ENCODE measurements at places on chromosomes 5 and 9. TPM values are rescaled to one million over a fixed set of nuclear protein-coding genes. Genes with fewer than 3 reads are reported as not detected.

DNA sequence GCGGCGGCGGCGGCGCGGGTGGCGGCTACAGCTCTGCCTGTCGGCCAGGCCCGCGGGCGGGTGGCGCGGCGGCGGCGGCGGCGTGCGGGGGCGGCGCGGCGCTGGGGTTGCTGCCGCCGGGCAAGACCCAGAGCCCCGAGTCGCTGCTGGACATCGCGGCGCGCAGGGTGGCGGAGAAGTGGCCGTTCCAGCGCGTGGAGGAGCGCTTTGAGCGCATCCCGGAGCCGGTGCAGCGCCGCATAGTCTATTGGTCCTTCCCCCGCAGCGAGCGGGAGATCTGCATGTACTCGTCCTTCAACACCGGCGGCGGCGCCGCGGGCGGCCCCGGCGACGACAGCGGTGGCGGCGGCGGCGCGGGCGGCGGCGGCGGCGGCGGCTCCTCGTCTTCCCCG, 296 bp downstream of the ZSWIM6 start:
- DNase-seq = peak; percentile 49

DNA sequence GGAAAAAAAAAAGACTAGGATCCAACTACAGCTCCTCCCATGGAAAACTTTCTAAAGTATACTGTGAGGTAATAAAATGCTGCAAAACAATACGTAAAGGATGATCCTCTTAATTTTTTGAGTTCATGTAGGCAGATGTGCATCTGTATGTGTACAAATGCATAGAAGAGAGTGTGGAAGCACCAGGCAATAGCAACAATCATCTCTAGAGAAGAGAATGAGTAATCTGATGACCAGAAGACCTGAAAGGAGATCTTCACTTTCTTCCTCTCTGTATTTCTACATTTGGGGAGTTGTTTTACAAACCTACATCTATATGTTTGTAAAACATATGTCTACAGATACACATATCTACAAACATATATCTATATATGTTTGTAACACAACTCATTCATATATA, 29.3 kb upstream of the SPDL1 start:
- DNase-seq = no peak

GRCh38 chr5:669111-669841, 23.9 kb downstream of the TPPP start:
- DNase-seq = peak; percentile 73

DNA sequence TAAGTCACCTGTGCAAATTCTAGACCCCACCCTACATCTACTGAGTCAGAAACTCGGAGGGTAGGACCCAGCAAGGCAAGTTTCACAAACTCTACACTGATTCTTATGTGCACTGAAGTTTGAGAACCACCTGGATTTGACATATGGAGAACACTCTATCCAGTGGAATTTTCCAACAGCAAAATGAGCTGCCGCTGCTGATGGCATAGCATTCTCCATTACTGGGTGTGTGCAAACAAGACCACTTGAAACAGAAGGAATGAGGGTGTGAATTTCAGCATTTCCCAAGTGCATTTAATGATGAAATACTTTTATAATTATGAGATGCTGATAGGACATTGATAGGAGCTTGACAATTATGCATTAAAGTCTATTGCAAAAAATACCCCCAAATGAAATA, 229.1 kb upstream of the IL12B start:
- no peak for DNase-seq

DNA sequence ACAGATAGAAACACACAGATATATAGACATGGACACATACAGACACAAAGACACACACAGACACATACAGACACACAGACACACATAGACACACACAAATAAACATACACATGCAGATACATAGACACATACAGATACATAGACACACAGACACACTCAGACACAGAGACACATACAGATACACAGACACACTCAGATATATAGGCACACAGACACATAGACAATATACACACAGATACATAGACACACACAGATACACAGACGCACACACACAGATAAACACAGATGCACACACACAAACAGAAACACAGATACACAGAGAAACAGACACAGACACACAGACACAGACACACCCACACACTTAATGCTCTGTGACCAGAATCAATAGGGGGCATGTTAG, 156.8 kb downstream of the IRX2 start:
- DNase-seq = no peak

Gene F2RL2
- total RNA-seq = 0.14 TPM

GRCh38 chr5:117182104-117182503, 607.5 kb upstream of the SEMA6A start:
- no peak for DNase-seq

DNA sequence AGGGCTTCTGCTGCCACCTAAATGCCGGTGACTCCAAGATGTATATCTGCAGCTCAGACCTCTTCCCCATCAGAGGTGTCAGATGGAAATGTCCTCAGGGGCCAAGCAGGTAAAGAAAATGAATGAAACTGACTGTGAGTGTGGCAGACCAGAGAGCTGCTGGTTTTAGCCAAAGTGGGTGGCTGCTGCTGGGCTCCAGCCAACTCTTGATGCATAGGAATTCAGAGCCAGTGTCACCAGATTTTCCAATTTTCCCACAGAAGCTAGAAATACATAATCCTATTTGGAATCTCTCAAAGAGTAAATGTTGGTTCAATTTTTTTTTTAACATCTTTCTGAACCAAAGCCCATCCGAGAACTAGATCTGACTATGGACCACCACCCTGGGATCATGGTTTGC, 161.2 kb upstream of the SPRY4 start:
- no peak for DNase-seq

- no peak for DNase-seq
Measured at GRCh38 chr5:169706758-169707450, 69.8 kb downstream of the DOCK2 start.

DNA sequence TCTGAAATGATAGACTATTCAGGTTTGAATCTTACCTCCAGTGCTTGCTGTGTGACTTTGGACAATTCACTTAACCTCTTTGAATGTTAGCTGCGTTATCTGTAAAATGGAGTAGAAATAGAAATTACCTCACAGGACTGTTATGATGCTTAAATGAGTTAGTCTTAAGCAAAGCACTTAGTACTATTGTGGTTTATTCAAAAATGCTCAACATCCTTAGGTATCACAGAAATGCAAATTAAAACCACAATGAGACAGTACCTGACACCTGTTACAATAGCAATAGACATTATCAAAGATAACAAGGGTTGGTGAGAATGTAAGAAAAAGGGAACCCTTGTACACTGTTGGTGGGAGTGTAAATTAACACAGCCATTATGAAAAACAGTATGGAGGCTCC, 77.6 kb upstream of the FREM1 start:
- no peak for DNase-seq

DNA sequence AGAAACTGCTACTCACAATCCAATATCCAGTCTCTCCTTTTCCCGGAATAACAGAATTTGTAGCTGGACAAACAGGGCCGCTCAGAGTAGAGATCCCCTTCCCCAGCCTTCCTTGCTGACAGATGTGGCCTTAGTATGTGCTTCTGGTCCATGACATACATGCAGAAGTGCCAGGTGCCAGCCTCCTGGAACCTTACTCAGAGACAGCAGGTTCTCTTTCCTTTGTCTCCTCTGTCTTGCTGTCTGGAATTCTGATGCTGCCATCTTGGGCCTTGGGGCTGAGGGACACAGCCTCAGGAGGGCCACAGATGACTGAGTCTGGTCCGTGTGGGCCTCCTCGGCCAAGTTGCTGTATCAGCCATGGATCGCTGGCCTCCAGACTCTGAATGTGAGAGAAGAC, 210.1 kb downstream of the PAX5 start:
- DNase-seq = no peak

DNA sequence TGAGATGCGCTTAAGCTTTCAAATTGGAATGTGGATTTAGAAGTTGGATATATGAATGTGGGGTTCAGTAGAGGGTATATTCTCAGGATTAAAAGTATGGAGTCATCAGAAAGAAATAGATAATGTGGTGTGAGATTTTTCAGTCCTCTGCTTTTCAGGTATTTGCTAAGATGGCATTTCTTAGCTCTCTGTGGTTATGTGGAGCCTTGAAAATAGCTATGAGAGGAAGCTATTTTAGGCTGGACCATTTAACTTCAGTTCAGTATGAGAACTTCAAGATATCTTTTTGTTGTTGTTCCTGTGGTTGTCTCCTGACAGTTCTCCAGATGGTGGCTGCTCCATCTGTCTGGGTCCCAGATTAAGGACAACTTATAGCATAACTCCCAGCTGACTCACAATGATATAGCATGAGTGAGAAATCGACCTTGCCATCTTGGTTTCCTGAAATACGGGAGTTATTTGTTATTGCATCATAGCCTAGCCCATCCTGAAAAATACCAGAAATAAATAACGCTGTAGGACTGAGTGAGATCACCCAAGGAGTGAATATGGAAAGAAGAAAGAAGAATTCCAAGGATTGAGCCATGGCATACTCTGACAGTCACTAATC, 461.5 kb downstream of the ANXA1 start:
- no peak for DNase-seq

GRCh38 chr5:27241564-27242257, 203.3 kb upstream of the CDH9 start:
- DNase-seq = no peak

DNA sequence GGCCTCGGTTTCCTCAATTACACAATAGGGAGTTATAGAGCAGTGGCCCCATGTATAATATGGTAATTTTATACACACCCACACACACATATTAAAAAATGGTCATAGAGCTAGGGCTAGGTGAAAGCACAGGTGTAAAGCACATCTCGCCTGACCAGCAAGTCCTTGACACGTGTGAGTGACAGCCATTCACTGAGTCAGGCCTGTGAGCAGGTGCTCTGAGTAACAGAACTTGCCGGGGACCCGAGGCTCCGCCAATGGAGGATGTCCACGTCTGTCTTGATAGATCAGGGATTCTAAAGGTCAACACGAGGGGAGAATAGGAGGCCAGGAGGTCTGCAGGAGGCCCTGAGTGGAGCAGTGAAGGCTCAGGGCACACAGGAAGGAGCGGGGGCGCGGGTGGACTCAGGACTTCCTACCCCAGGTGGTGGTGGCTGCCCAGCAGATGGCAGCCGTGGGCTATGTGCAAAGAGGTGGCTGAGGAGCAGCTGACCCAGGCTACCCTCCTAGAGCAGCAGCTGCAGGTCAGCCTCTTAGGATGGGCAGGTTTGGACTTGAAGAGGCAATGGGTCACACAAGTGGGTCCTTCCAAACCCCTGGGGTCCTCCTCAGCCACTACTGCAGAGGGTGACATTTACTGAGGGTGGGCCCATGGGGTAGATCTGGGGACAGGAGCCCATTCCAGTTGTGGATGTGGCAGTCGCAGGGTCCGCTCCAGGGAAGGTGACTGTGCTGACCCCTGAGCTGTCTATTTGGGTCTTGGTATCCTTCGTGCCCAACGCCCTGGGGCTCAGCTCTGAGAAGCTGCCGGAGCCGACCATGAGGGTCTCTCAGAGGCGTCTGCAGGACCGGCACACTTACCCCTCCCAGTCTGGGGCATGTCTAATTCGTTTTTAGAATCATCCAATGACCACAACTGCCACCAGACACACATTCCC, 45.9 kb downstream of the PRRT1B start:
- peak; percentile 67 for DNase-seq

DNA sequence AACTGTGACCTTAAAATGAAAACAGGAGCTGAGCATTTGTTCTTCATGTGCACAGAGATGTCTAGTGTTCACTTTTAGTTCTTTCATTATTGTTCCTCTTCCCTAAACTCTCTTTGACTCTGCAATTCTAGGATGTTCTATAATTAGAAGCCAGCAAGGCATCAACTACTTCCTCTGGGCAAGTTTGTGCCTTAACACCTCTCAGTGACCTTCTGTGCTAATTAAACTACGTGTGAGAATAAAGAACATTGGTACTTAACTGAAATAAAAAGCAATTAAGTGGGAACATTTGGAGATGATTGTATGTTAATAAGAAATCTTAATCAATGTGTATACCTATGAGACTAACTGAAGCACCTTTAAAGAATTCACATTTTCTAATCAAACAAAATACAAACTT, 242.8 kb downstream of the RASEF start:
- DNase-seq = no peak

- no peak for DNase-seq
Measured at GRCh38 chr5:40346901-40347300, 332.8 kb upstream of the PTGER4 start.

DNA sequence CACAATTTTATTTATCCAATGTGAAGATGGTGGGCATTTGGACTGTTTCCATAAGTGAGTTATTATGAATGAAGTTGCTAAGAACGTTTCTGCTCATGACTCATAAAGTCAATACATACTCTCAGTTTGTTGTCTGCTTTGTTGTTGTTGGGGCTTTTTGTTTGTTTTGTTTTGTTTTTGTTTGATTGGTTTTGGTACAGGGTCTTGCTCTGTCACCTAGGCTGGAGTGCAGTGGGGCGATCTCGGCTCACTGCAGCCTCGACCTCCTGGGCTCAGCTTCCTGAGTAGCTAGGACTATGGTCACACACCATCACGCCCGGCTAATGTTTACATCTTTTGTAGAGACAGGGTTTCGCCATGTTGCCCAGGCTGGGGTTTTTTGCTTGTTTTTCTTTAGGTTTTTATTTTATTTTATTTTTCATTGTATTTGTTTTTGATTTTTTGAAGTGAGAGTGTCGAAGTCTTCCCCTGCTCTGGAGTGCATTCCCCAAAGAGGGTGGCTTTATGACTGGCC, 18.0 kb downstream of the TRIM7 start:
- DNase-seq = no peak

Gene RANBP17
- total RNA-seq = 5.8 TPM

DNA sequence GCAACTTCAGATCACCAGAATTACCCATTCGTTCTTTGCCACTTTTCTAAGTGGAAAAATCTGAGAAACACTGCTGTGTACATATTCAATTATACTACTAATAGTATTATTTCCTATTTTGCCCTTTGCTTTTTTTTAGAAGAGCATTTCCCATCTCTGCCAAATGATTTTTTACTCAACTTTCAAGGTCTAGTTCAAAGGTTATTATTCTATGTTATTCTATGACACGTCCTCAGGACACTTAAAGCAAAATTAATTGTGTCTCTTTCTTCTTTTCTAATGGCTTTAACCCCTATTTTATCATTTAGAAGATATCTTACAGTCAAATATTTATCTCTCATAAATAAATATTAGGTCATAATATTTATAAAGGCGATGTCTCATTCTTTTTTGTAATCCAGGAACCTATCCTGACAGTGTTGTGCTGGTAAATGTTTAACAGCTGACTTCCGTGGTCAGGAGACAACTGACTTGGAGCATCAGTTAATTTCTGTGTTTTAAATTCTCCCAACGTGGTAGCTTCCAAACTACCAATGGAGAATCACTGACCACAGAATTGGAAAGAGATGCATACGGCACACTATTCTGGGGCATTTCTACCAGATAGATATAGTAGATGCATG, 375.2 kb downstream of the ARRDC3 start:
- no peak for DNase-seq

DNA sequence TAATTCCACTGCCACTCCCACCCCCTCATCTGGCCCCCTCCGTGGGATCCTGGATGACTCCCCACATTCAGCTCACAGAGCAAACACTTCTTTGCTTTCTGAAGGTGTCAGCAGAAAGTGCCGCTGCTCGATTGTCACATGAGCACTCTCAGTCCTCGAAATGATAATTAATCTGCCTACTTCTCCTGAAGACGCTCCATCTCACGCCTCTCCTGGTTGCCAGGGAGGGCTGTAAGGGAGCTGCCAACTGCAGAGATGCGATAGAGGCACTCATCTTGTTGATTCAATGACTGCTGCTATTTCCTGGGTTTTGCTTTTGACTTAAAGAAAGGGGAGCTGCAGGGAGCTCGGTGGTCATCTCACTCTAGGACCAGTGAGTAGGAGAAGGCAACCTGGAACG, 206.5 kb downstream of the DAB2IP start:
- no peak for DNase-seq

All from pancreas (tissue), 10 donors.